ENCODE measurements at places on chromosomes 16 and 17.

DNA sequence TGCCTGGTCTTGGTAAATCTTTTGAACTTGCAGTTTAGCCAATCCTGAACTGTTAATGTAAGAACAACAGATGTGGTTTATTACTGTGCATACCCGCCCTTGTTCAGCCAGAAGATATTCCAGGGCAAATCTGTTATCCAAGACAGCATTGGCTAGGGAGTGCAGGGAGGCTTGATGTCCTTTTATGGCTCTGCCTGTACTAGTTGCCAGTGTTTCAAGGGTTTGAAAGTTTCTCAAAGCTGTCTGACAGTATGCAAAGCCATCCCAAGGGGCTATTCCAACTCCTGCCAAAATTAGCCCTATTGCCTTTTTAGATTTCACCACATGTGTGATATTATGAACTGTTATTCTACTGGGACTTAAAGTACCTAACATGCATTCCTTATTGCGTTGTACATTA, 30.1 kb downstream of the LCMT1 start:
- DNase-seq, result no peak

GRCh38 chr17:21680366-21680765, 12.0 kb upstream of the KCNJ18 start:
- no peak for DNase-seq

GRCh38 chr17:83185023-83186002, 105.9 kb downstream of the METRNL start:
- no peak for DNase-seq

DNA sequence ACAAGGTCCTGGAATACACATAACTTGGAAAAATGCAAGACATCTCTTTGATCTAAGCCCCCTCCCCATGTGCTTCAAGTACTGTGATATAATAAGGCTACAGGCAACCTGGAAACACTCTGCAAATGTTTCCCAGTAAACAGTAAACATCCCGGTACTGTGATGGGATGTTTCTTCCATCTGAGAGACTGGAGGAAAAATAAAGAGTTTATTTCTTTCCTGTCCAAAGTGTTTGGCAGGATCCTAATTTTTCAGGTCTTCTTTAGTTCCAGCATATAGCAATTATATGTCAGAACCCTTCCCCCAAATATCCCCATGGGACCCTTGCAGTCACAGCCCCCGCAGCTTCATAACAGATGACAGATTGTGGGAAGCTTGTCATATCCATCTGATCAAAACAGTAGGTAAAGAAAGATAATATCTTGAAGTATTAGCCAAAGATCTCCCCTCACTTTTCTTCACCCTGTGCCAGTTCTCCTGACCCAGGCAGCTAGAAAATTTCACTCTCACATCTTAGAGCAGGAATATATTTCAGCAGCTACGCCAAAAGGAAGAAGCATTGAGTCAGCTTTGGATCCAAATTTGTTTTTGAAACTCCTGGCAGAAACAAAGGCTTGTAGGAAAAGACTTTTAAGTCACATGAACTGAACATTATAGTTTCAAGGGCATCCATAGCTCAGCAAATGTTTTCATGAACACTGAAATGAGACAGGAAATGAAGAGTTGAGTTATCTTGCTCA, 141.3 kb downstream of the HS3ST3A1 start:
- DNase-seq, result no peak

- no peak for DNase-seq
Observed at GRCh38 chr16:2860826-2861567, 3.0 kb upstream of the PRSS22 start.

- no peak for DNase-seq
Observed at GRCh38 chr17:20934288-20934687, 108.5 kb downstream of the USP22 start.

DNA sequence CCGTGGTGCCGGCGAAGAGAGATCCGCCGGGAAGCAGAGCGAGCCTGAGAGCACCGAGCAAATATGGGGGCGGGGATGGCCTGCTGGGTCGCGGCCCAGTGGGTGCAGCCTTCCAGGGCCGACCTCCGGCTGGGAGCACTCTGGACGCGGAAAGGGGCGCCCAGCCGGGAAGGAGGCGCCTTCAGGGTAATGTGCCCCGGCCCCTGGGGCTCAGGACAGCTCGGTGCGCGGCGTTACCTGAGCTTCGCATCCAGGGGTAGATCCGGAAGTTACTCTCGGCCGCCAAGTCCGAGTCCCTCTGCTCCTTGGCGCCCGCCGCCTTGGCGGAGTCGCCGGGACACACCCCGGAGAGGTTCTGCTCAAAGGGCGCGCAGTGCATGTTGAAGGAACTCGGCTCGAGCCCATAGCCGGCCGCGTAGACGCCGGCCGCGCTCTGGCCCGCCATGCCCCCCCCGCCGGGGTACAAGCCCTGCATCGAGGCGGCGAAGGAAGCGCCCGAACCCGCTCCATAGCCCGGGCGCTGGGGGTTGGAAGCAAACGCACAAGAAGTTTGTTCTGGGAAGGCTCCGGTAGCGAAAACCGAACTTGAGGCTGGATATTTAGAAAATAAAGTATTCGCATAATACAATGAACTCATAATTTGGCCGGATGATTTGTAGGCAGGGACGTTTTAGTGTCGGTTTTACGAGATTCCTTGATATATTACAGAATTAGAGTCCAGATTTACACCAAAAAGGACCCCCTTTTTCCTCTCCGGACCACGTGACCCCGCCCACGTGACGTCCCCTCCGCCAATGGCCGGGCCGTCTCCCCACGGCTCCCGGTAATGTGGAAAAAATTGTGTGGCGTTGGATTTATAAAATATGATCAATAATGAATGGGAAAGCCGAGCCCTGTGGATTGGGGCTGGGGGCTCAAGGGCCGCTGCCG, at the start of gene HOXB7:
Gene HOXB7, minus strand, starts transcription at position 736 of the 930 bp plus-strand sequence. Its CDS starts 99 bp downstream, at position 637.
- DNase-seq, result no peak

GRCh38 chr17:67585077-67585602, 132.6 kb upstream of the NOL11 start:
- DNase-seq, result peak; percentile 58

GRCh38 chr17:17545031-17545820, 46.3 kb downstream of the PEMT start:
- DNase-seq, result no peak

GRCh38 chr16:75482434-75483205, 12.6 kb downstream of the CHST6 start:
- no peak for DNase-seq

Data from NCI-H1417 treated with DMSO at 0.1 percent for 48 hours (cell line).